GM04504 (cell line): ENCODE measurements at places on chromosomes 11 and 22.

GRCh38 chr11:97356144-97356543 is 966.3 kb downstream of the JRKL start:
- DNase-seq: no peak

GRCh38 chr11:62707277-62707861 is at the start of the genes BSCL2 and GNG3:
TSS of gene BSCL2 (minus strand) at chr11:62707424. CDS start at chr11:62707195, 229 bp downstream.
TSS of gene GNG3 (plus strand) at chr11:62707676. CDS start at chr11:62708296, 620 bp downstream.
- DNase-seq: no peak

DNA sequence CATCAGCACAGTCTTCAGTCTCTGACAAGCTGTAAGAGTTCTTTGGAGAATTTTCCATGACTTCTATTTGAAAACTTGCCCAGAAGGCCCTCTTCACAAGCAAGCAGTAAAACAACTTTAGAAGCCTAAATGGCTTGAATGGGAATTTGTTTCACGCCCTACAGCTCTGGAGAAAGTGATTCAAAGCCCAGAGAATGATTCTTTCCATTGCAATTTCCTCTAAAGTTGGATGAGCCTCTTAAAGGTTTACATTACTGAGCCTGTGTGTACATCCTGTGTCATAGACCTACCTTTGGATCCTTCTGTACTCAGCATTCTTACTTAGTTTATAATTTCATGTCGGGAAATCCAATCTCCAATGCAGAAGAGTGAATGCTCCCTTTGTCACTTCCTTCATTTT is 6.8 kb upstream of the OR8B3 start:
- DNase-seq: no peak

GRCh38 chr11:47376107-47376524 is 2.2 kb downstream of the SPI1 start:
- DNase-seq: no peak

GRCh38 chr11:133545199-133545803 is 13.0 kb upstream of the OPCML start:
- DNase-seq: no peak

DNA sequence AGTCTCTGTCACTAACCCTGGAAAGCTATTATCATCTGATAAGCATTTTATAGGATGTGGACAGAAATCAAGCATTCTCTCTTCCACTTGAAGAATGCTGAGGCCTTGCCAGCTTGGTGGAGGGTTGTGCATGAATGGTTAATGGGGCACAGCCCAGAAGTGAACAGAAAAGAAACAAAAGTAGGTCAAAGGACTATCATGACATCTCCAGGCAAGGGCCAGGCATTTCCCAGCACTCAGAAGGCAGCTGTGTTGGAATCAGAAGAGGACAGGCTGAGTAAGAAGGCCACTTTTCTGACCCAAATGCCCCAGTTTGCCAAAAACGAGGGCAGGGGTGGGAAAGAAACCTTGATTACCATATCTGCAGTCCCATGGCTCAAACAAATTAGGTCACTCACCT is 12.4 kb downstream of the TENM4 start:
- no peak for DNase-seq
